ENCODE measurements at places on chromosomes 12 and 14.

DNA sequence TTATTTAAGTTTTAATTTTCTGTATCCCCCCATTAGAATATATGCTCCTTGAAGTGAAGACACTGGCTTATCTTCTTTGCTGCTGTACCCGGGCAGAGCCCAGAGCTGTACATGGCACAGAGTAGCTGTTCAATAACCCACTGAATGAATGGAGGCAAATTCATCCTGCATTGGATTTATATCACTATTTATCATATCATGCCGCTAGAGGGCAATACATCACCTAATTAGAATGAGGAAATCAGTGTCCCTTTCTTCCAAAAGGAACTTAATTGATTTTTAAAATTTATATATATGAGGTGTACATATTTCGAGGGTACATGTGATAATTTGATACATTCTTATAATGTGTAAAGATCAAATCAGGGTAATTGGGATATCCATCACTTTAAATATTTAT, 89.2 kb upstream of the TMEM260 start:
- DNase-seq: no peak

- DNase-seq: no peak
Measured at GRCh38 chr14:68633131-68633991, 159.5 kb downstream of the ZFP36L1 start.

- DNase-seq: no peak
Measured at GRCh38 chr12:61490526-61491498, 769.4 kb upstream of the USP15 start.

DNA sequence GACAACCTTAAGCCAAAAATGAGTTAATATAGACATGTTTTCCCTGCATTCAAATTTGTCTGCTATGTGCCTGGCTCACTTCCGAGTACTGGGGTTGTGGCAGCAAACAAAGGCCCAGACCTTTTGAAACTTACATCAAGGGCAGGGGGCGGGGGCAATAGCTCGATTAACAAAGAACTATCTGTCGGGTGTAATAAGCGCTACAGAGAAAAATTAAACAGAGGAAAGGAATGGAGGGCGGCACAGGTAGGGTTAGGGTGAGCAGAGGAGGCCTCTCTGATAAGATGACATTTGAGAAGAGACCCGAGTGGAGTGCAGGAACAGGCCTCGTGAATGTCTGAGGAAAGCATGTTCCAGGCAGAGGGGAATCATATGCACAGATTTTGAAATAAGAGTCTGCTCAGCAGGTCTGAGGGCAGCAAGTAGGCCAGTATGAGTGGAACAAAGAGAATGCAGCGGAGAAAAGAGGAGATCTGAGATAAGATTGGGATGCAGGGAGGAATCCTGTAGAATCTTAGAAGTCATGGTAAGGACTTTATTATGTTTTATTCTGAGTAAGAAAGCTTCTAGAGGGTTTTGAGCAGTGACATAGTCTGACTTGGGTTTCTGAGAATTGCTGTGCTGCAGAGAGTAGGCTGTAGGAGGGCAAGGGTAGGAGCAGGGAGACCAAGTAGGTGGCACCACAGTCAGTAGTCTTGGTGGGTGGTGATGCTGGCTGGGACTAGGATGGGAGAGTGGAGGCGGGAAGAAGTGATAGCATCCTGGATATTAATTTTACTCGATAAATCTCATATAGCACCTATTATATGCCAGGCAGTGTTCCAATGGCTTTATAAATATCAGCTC, 52.6 kb downstream of the BICDL1 start:
- DNase-seq: peak; percentile 17

GRCh38 chr12:48030173-48030650, 25.9 kb upstream of the COL2A1 start:
- DNase-seq: no peak

GRCh38 chr12:94516985-94517384, 57.3 kb upstream of the CEP83 start:
- no peak for DNase-seq

DNA sequence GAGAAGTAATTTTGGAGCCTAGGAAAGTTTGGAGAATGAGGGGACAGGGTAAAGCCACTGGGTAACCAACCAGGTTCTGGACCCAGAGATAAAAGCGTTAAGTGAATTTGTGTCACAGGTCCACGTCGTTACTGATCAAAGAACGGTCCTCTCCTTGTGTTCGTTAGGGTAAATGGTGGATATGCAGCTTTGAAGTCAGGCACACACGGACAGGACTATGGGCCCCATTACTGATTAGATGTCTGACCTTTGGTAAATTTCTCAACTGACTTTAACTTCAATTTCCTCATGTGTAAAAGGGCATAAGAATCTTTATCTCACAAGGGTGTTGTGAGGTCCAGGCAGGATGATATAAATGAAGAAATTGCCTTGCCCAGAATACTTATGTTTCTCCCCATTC, 76.6 kb downstream of the EMP1 start:
- DNase-seq: no peak

- no peak for DNase-seq
Measured at GRCh38 chr14:20427231-20428009, 8.5 kb downstream of the KLHL33 start.

GRCh38 chr12:78964521-78964920, 99.9 kb downstream of the SYT1 start:
- DNase-seq: no peak

GRCh38 chr14:77305696-77306095, 15.0 kb downstream of the POMT2 start:
- no peak for DNase-seq

- no peak for DNase-seq
Measured at GRCh38 chr12:2959505-2960389, 550 bp downstream of the TEAD4 start.

DNA sequence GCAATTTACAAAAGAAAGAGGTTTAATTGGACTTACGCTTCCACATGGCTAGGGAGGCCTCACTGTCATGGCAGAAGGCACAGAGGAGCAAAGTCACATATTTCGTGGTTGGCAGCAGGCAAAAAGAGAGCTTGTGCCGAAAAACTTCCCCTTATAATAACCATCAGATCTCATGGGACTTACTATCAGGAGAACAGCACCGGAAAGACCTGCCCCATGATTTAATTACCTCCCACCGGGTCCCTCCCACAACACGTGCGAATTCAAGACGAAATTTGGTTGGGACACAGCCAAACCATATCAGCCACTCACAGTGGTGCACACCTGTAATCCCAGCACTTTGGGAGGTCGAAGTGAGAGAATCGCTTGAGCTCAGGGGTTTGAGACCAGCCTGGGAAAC, 68.5 kb downstream of the FBXL14 start:
- DNase-seq: no peak

DNA sequence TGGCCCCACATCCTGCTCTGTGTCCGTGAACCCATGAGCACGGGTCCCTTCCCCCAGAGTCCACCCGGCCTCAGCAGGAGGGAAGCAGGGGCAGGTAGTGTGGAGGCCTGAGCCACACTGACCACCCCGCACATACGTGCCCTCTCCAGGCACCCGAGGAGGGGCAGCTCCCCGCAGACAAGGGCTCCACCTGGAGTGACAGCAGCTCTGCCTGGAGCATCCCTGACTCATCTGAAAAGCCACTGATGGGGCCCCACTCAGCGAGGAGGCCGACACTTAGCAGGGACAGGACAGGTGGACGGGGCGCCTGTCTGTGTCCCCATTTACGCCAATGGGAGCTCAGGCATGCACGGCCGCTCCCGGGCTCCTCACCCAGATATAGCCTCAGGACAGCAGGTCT, 237.6 kb upstream of the SFSWAP start:
- DNase-seq: no peak

Measured in activated CD4-positive, CD25-positive, alpha-beta regulatory T cell (primary cell).